Gastroesophageal sphincter (tissue), 4 donors: ENCODE measurements at places on chromosomes 2 and 18. TPM values are rescaled to one million over a fixed set of nuclear protein-coding genes. Genes with fewer than 3 reads are reported as not detected.

The GKN2 gene
- total RNA-seq = not detected

The ADRA2B gene
- total RNA-seq = 2.0 TPM

- ATAC-seq = no peak
These were observed 15.7 kb downstream of the CCDC85A start for GRCh38 chr2:56199492-56199891.

GRCh38 chr18:21361307-21361880 lies 119.4 kb downstream of the GREB1L start:
- ATAC-seq = peak; percentile 41

- ATAC-seq = peak; percentile 62
These were observed 2.4 kb upstream of the DTNA start for GRCh38 chr18:34707670-34708069.

DNA sequence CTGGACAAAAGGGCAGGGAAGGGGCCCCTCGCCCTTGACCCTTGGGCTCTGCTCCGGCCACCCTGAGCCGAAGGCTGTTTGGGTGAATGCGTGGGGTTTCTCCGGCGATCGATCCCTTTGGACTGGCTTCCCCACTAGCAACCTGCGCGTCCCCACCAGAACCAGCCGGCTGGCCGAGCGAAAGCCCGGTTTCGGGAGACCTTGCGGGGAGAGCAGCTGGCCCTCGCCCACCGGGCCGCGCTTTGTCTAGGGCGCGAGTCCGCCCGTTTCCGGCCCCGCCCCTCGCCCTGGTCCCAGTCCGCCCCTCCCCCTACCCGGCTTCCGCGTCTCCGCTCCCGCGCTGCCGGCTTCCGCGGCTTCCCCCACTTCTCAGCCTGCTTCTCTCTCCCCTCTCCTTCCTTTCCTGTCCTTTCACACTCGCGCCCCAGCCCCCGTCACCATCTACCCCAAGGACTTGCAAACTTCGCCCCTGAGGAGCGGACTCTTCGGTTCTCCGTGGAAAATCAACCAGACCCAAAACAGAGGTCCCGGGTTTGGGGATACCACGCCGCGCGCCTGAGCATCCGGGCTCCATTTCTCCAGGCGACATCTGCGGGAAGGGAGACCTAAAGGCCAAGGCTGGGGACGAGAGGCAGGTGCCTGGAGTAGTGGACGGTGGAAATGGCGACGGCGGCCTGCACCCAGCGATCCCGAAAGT lies 48.0 kb upstream of the ATP6V1B1 start:
- no peak for ATAC-seq

DNA sequence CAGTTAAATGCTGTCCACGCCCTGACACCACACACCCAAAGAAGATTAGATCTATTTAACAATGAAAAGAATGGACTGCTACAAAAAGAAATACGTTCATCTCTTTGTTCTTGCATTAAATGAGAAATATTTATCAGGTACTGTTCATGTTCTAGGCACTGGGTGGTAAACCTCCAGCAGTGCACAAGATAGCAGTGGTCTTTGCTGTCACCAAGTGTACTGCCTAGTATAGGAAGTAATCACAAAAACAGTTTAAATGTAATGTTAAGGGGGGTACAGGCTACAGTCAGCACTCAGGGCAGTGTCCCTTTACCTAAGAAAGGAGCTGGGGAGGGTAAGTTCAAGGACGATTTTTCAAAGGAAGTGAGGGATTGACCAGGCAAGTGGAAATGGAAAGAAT lies 443.6 kb downstream of the PARD3B start:
- no peak for ATAC-seq

DNA sequence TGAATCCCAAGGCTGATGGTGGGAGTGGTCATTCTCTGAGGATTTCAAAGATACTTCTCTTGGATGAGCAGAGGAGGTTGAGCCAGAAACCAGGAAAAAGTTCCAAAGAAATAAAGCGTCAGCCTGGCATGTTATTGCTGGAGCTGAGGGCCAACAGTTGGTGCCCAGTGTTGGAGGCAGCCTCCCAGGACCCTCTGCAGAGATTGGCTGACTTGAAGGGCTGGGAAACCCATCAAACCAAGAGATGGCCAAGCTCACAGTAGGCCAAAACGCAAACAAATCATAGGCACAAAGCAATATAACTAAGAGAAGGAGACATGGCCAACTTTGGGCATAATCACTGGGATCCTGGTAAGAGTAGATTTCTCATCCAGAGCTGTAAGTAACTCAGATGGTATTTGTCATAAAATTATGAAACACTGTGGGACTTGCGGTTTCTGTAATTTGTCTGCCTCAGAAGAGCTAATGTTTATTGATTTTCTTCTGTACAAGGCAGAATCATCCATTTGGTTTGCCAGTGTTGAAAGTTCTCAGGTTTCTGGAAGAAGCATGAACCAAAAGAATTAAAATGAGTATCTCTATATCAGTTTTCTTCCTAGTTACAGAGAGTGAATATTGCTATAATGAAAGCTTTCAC lies 108.3 kb downstream of the ATL2 start:
- no peak for ATAC-seq

GRCh38 chr2:234463626-234464290 lies 33.1 kb downstream of the ARL4C start:
- no peak for ATAC-seq

GRCh38 chr18:58902961-58903360 lies 38.3 kb downstream of the ZNF532 start:
- ATAC-seq = no peak
